Activated T-cell treated with anti-CD3 and anti-CD28 coated beads for 24 hours (primary cell): ENCODE measurements at places on chromosomes 1 and 21.

DNA sequence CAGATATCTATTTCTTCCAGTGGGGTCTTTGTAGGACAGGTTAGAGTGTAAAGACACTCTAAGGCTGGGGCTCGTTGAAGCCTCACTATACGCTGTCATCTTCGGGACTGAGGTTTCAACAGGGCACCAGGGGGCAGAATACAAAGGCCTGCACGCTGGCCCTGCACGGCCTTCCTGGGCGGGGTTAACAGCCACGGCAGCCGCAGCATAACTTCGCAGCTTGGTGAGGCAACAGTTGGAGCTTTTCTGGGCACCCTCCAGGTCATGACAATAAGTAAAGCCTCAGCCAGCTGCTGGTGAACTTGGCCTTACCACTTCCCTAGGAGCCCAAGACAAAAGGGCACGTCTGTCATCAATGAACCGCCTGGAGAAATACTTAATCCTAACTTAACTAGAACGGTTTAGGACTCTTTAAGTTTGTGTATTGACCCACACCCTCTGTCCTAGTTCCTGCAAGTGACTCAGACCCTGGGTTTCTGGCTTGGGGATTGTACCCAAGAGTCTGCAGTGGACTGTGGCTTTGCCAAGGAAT is 2.3 kb upstream of the RUNX1 start:
- peak; percentile 73 for DNase-seq

DNA sequence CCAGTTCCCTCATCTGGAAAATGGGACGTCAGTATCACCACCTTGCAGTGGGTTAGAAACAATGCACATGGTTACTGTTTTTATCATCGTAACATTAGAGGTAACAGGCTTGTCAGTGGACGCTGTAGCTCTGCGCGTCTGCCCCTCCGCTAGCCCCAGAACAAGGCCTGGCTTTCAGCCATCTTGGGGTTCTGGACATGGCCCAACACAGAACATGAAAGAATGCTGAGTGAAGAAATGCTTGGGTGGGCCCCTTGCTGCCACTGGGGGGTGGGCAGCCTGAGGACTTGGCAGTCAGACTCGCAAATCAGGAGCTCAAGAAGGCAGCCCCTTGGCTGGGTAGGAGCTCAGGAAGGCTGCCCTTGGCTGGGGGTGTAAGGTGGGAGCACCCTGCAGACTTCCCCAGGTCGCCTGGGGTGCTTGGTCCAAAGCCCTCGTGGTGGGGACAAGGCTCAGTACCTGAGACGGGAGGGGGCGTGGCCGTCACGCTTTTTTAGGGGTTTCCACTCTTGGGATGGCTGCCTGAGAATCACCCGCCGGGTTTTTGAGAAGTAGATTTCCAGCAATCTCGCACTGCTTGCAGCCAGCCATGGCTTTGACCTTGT is 51.7 kb downstream of the SLC37A1 start:
- DNase-seq = no peak

- DNase-seq = no peak
These were observed 9.9 kb upstream of the SLAMF1 start for GRCh38 chr1:160656737-160657136.

GRCh38 chr1:117392771-117393170 is 25.5 kb downstream of the MAN1A2 start:
- DNase-seq = no peak

DNA sequence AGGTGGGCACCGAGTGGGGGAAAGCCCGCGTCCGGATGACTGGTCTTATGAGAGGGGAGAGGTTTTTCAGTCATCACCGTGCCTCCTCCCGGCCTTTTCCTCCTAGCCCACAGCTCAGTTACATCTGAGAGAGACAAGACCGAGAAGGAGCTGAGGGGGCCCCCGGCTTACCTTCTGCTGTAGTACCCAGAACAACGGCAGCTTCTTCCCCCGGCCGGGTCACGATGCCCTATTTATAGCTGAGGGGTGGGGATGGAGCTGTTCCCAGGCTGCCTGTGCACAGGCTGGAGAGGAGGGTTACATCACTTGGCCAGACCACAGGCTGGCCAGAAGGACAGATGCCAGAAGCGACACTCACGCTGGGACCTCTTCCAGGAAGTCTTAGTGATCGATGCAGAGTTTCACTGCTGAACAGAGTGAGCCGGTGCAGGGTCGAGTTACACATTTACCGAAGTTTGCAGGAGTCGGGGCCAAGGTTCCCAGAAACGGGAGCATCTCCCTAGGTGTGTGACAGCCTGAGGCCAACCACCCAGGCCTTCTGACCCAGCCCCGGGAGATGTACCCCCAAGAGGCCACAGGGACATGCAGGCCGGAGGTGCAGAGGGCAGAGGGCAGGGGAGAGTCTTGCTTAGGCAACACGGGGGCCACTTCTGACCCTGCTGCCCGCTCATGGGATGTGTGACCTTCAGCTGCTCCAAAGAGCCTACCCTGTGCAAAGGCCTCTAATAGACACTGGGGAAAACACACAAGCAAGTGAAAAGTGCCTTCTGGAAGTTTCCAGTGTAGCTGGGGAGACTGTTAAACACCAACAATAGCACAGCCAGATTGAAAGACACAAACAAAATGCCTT is at the start of gene AGT:
Gene AGT, minus strand, starts transcription at position 208 of the 850 bp plus-strand sequence. CDS start 3,299 bp downstream, outside the sequence.
- DNase-seq = no peak

DNA sequence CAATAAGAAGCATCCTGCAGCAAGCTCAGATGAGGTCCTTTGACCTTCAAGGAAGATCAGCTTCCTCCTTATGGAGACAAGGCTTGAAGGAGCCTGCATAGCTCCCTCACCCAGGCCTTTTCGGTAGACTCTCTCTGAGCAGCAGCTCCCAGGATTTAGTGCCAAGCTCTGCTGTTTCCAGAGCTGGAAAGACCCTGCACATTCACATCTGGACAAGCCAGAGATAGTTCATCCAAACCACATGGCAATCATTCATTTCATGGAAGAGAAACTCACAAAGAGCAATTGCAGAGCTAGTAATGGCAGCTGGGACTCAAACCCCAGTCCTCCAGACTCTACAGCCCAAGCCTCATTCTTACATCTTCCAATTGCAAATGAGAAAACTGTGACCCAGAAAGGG is 76.4 kb upstream of the EDN2 start:
- DNase-seq = no peak

- DNase-seq = no peak
These were observed 23.5 kb downstream of the RSBN1 start for GRCh38 chr1:113788802-113789201.

GRCh38 chr1:71796006-71796405 is 486.3 kb downstream of the NEGR1 start:
- no peak for DNase-seq

- no peak for DNase-seq
These were observed 22.3 kb upstream of the APOBEC4 start for GRCh38 chr1:183675381-183675780.

- peak; percentile 83 for DNase-seq
These were observed at the start of gene PEX14 for GRCh38 chr1:10474613-10475507. PEX14 (plus strand) TSS chr1:10474950; CDS start chr1:10474967, 17 bp downstream.

- DNase-seq = no peak
These were observed 2.1 kb downstream of the SDE2 start for GRCh38 chr1:225996946-225997545.

DNA sequence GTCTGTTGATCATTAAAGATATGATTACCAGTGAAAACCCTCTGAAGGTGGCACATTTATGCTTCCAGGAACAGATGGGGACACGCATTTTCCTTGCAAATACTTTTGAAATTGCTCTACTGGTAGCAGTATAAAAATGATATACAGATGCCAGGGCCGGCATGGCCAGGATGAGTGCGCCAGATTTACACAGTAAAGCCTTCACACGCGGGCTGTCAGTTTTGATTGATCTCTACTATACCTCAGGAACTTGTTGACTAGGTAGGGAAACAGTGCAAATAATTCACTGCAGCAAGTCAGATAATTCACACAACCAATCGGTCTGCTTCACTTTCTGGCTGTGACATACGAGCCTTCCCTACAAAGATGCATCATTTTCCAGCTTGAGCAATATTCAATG is 123.2 kb upstream of the BARHL2 start:
- DNase-seq = no peak

DNA sequence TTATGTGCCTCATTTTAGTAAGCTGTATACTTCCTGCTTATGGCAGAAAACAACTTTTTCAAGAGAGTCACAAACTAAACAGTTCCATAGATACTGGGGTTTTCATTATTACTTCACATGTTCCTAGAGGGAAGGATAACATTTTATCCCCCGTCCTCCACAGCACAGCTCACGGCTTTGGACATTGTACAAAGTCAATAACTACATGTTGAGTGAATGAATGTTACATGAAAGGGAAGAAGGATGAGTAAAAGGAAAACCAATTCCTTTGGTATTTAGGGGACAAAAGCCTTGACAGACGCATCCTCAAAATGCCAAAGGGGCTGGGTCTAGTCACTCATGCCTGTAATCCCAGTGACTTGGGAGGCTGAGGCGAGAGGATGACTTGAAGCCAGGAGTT is 14.8 kb downstream of the PI4KB start:
- DNase-seq = no peak

DNA sequence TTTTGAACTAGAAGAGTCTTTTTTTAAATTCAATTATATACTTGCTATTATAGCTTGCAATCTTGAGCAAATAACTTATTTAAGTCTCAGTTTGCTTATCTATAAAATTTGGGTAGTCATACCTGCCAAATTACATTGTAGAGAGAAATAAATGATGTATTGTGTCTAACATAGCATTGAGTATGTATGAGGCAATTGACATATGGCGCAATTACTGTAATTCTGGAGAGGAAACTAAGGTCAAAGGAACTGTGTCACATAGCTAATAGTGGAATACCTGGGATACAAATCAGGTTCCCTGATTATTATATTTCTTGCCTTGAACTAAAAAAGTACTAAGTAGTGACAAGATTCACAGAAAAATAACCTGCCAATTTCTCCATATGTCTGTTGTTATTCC is 302.5 kb downstream of the PDE4B start:
- DNase-seq = no peak

GRCh38 chr1:163178628-163179027 is 24.1 kb downstream of the RGS5 start:
- no peak for DNase-seq

- DNase-seq = no peak
These were observed 31.8 kb downstream of the CLEC20A start for GRCh38 chr1:178465011-178465410.

DNA sequence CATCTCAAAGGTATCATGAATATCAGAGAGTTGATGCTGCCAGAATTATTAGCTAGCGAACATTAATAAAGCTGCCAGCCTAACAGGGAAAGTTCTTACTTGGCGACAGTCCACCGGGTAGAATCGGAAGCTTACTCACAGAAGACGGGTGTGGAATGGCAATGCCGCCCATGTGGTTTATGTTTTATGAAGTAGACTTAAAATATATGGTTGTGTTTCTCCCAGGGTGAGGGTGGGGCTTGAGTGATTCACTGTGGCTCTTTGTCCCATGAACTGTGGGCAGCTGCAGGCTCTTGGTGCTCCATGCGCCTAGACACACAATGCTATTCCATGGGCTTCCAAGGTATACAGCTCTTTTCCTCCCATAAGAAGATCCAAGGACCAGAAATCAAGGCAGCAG is 162.7 kb downstream of the PIGK start:
- DNase-seq = no peak

GRCh38 chr1:168733241-168733640 is 4.2 kb upstream of the DPT start:
- no peak for DNase-seq

DNA sequence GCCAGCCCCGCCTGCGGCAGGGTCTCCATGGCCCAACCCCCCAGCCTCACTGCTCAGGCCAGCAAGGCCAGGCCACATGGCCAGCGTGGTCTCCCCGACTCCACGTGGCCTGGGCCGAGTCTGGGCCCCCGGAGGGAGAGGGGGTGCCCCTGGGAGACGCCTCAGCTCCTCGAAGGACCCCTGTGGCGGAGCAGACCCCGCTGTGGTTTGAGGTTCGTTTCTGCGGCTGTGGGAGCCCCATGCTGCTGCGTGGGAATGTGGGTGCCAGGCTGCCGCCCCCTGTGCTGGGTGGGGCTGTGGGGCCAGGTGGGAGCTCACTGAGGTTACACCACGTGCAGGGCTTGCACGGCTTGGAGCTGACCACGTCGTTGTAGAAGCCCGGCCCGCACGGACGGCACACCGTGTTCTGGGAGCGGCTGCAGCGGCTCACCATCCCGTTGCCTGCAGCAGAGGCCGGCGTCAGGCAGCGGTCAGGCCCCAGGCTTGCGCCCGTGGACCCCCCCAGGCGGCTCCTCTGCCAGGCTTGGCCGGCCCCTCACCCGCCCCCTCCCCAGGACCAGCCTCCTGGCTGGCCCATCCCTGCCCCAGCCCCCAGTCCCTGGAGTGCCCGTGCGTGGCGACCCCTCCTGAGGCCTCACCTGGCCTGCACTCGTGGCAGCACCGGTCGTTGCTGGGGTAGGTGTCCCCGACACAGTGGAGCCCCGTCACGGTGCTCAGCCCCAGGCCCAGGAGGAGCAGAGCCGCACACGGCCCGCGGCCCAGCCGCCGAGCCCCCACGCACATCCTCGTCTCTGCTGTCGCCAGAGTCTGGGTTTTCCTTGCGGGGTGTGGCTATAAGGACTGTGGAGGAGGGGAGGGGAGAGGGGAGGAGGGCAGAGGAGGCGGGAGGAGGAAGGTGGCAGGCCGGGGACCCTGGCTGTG is at the start of gene TNFRSF4:
Gene TNFRSF4, minus strand, starts transcription at position 809 of the 921 bp plus-strand sequence. Its CDS starts 26 bp downstream, at position 783.
- DNase-seq = peak; percentile 48

DNA sequence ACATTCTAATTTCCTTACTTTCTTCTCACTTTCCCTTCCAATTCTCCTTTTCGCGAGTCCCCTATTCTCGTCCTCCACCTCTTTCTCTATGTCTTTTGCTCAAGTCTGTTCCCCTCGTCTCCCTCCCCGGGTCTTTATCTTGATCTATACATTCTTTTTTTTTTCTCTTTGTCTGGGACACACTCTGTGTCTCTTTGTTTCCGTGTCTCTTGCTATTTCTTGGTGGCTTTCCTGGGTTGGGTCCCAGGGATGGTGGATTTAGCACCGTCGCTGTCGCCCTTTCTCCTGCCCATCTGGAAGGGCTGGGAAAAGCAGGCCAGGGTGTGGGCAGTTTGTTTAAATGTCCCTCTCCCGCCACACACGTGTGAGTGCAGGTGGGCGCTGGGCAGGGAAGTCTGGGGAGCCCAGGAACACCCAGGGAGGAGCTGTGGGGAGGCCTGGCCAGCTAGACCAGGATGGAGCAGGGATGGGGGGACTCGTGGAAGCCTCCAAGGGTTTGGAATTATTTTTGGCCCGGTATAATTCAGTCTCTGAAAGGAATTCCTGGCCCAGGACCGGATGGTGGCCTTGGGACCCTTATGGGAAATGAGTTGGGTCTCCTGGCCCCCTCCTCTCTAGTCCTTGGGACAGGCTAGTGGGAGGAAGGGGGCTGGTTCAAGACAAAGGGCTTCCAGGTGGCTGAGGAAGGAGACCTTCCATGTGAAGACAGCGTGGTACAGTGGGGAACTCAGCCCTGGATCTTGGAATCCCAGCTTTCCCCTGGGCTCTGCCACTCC is 9.5 kb upstream of the ID3 start:
- DNase-seq = no peak

GRCh38 chr1:211638246-211638645 is 37.2 kb downstream of the NEK2 start:
- DNase-seq = no peak

- peak; percentile 48 for DNase-seq
These were observed 105.9 kb upstream of the HNRNPU start for GRCh38 chr1:244970236-244970743.

GRCh38 chr21:41428311-41428710 is 2.3 kb downstream of the MX1 start:
- no peak for DNase-seq

- no peak for DNase-seq
These were observed 96.1 kb downstream of the TEX35 start for GRCh38 chr1:178609015-178609414.
